KBM-7 (cell line): ENCODE measurements at places on chromosomes 13 and 19.
A peak's percentile ranks its signal among the peaks of the same experiment; 100 is the strongest.

DNA sequence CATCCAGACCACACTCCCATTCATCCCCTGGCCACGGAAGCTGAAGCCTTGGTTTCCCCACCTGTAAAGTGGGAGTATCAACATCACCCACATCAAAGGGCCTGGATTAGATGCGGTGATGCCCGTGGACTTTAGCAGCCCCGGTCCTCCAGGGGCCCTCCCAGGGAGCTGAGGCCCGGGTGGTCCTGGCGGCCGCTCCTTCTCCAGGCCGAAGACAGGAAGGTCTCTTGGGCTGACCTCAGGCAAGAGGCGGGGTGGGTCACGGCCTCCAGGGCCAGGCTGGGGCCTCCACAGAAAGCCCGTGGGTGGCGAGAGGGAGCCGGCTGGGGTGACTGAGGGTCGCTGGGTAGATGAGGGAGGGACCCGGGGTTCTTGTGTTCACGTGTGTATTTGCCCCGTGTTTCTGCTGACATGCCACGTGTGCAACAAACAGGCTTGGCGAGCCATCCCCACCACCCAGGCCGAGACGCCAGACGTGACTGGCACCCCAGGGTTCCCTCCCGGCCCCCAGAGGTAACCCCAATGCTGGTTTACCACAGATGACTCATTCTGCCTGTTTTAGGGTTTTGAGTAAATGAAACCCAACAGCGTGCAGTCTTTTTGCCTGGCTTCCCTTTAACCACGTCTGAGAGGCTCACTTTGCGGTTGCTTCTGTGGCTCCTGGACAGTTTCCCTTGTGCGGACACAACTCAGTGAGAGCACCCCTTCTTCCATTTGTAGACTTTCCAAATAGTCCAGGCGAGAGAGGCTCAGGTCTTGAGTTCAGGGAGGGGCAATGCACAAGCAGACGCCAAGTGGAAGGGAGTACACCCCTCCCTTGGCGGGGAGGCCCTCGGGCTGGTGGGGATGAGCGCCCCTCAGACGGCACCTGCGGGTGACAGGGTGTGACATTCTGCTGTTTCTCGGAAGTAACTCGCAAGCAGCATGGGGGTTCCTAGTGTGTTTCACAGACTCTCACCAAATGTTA, 42.9 kb downstream of the C13orf46 start:
- DNase-seq: no peak

DNA sequence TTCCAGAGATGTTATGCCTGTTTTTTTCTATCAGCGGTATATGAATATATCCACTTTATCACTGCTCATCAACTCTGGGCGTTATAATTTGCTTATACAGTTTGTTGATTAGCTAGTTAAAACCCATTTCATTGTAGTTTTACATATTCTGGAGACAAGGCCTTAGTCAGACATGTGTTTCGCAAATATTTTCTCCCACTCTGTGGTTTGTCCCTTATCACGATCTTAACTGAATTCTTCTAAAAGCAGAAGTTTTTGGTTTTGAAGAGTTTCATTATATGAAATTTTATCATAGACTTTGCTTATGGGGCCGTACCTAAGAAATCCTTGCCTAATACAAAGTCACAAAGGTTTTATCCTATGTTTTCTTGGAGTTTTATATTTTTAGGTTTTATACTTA, 84.6 kb downstream of the FRY start:
- DNase-seq: peak; percentile 82

DNA sequence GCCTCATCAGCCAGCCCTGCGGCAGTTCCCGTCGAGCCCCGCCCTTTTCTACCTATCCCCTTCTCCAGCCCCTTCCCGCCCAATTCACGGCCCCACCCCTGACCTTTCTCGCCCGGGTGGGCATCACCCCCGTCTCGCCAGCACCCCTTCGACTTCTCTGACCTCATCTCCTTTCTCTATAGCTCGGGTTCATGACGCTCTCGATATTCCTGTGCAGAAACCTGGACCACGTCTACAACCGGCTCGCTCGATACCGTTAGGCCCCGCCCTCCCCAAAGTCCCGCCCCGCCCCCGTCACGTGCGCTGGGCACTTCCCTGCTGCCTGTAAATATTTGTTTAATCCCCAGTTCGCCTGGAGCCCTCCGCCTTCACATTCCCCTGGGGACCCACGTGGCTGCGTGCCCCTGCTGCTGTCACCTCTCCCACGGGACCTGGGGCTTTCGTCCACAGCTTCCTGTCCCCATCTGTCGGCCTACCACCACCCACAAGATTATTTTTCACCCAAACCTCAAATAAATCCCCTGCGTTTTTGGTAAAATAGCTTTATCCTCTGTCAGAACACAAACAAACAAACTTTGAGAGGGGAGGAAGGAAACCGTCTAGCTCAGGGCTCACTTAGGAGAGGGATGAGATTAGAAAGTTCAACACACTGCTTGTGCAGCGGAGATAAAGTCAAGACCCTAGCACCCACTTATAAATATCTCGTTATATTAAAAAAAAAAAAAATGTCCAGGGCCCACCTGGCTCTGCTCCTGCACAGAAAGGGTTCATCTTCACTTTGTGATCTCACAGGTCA, 5.1 kb downstream of the CD37 start:
- no peak for DNase-seq

DNA sequence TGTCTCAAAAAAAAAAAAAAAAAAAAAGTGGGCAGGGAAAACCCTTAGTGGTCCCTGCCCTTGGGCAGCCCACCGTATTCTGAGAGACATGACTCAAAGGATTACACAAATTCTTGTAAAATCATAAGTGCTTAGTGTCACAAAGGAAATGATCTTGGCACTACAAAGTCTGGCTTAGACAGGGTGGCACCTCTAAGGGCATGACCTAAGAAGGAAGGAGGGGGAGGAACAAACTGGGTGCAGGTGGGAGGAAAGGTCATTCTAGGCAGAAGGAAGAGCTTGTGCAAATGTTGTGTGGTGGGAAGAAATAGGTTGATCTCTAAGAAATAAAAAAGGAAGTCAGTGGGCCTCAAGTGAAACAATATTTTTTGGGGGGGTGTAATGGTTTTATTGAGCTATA, 10.4 kb downstream of the PNPLA6 start:
- DNase-seq: no peak

- DNase-seq: no peak
Observed at GRCh38 chr19:5356428-5356827, 15.8 kb upstream of the PTPRS start.

GRCh38 chr19:33268162-33268991, 34.0 kb downstream of the CEBPA start:
- peak; percentile 55 for DNase-seq

- DNase-seq: no peak
Observed at GRCh38 chr13:42696191-42696590, 85.2 kb upstream of the FAM216B start.
